Daoy (cell line): ENCODE measurements at places on chromosomes 6 and 20. TPM values are rescaled to one million over a fixed set of nuclear protein-coding genes. Genes with fewer than 3 reads are reported as not detected.

GRCh38 chr6:1544603-1545002 lies 65.1 kb upstream of the FOXC1 start:
- no peak for DNase-seq

Gene SMPDL3A
- 6.0 and 7.8 TPM in 2 replicates for total RNA-seq

GRCh38 chr20:54119744-54120143 lies 49.4 kb upstream of the BCAS1 start:
- no peak for DNase-seq

Gene SYTL3
- total RNA-seq, result 1.5 and 6.5 TPM in 2 replicates

Gene FHL5
- not detected in 2 replicates for total RNA-seq

- DNase-seq, result peak; percentile 75
Measured at GRCh38 chr6:96940322-96940721, 15.8 kb downstream of the KLHL32 start.

DNA sequence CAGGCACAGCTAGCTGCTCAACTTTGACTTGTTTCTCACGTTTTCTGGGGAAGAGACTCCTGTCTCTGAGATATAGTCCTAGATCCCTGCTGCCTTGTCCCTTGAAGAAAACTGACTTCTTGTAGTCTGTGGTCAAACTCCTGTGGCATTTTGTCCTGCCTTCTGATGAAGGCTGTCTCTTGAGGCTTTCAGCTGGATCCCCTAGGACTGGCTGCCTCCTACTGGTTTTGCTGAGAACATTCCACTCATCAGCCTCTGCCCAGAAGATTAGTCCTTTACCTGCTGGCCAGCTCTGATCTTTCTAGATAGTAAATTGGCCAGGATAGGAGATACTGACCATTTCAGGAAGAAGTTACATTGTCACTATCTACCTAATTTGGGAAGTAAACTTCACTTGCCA lies 71.9 kb upstream of the CNR1 start:
- peak; percentile 7 for DNase-seq

- DNase-seq, result no peak
Measured at GRCh38 chr6:12116978-12117377, 104.9 kb downstream of the HIVEP1 start.

GRCh38 chr6:55180258-55180657 lies 5.9 kb downstream of the HCRTR2 start:
- no peak for DNase-seq

DNA sequence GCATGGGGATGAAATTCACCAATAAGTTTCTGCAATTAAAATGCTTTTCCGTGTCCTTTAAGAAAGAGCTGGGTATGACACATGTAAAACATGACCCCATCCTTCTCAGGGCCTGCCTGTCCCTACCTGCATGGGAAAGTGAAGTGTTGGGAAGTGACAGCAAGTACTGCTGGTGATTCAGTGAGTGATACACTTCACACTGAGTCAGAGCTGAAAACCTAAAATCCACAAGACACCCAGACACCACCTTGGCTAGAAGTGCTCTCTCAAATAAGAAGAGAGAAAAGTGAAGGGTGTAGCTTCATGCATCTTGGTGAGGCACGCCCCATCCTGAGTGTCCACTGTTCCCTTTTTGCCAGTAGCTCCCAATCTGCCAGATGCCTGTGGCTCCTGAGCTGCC lies 3.3 kb downstream of the RAB22A start:
- peak; percentile 4 for DNase-seq

DNA sequence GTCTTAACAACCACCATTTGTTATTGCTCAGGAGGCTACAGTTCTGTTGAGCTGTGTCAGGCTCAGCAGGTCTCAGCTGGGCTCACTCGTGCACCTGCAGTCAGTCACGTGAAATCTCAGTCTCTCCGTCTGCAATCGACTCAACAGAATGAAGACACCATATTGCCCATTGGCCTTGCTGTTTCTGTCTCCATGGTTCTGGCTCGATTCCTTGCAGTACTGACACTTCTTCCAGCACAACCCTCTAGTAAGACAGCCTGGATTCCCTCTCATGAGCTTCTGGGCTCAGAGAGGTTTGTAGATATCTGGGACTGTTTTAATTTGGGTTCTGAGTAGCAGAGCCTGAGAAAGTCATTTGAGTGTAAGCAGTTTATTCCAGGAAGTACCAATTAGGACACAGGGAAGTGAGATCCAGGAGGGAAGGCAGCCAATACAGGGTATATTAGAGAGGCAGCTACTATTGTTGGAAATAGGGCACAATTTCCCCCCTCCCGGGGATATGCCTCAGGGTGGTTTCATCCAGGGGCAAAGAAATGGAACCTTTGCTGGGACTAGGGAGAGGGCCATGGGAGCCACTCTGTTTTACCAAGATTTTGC lies 87.4 kb upstream of the RALGAPA2 start:
- DNase-seq, result no peak

Gene TAF11
- total RNA-seq, result 72.7 and 94.0 TPM in 2 replicates

DNA sequence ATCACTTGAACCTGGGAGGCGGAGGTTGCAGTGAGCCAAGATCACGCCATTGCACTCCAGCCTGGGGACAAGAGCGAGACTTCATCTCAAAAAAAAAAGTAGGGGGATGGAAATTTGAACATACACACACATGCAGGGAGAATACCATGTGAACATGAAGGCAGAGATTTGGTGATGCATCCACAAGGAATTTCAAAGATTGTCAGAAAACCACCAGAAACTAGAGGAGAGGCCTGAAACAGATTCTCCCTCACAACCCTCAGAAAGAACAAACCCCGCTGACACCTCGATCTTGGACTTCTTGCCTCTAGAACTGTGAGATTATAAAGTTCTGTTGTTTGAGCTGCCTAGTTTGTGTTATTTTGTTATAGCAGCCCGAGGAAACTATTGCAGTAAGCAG lies 125.5 kb downstream of the GPX5 start:
- peak; percentile 62 for DNase-seq

Gene TFAP2A
- total RNA-seq, result 4.5 and 5.6 TPM in 2 replicates

DNA sequence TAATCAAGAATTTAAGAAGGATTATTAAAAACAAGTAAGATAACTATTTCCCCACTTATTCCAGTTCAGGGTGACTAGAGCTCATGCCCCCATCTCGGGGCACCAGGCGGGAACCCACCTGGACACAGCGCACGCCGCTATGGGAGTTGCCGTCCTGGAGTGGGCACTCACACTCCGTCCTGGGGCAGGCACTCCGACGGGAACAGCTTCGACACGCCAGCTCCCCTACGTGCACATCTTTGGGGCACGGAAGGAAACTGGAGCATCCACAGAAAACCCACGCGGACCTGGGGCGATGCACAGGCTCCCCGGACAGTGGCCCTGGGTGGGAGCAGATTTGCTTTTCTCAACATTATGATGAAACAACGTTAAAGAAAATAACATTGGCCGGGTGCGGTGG lies 52.0 kb upstream of the GATA5 start:
- no peak for DNase-seq

DNA sequence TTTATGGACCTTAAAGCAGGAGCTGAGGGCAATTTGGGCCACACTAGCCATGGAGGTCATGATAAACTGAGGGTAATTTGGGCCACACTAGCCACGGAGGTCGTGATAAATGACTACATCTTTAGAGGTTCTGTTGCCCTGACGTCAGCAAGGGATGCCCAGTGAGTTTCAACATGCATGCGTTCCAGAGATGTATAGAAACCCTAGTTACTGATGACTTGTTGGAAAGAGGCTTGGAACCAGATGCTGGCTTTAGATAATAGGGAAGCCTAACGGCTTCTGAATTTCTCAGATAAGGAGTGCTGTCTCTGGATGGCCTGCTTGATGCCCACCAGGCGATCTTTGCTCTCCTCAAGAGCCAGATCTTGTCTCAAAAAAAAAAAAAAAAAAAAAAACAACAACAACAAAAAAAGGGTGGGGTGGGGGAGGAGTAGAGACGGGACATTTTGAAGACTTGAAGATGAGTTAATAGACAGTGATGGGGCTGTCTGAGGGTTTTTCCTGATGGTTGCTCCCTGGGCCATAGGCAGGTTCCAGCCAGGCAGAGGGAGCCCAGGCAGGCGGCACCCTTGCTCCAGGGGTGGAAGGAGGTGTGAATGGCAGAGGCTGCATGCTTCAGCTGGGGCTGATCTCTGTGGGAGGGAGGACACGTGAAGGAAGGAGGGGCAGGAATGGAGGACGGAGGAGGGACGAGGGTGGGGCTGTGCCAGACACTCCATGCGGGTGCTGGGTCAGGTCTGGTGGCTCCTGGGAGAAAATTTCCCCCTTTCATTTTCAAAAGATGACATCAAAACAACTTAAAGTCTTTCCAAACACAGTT lies 27.0 kb upstream of the FRMD1 start:
- DNase-seq, result no peak

Gene FRS3
- 0.74 and 2.3 TPM in 2 replicates for total RNA-seq

- DNase-seq, result peak; percentile 55
Measured at GRCh38 chr6:168035661-168036545, 38.4 kb downstream of the KIF25 start.

Gene PKIB
- 23.7 and 29.1 TPM in 2 replicates for total RNA-seq

Gene PDE7B
- 0.17 and 0.65 TPM in 2 replicates for total RNA-seq

Gene OPRL1
- 0.33 and 0.51 TPM in 2 replicates for total RNA-seq

Gene GRIK2
- not detected in 2 replicates for total RNA-seq

DNA sequence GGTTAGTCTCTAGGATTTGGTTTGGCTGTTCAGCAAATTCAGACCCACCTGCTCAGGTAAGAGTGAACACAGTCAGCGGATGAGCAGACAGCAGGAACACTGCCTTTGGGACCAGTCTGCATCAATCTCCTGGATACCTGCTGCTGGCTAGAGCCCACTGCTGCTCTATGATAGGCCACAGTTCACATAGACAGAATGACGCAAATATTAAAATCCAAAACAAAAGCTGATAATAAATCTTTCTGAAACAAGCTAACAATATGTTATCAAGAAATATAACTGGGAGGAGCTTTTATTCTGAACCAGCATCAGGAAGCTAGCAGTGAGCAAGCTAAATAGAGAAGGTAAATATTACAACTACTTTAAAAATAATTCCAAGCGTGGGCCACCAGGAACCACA lies at the start of gene TAAR1:
Gene TAAR1, minus strand, starts transcription at position 101 of the 400 bp plus-strand sequence. CDS start 13,179 bp downstream, outside the sequence.
- DNase-seq, result no peak

Gene SALL4
- total RNA-seq, result 0.83 and 0.86 TPM in 2 replicates

GRCh38 chr6:134046054-134046453 lies 6.4 kb downstream of the SLC2A12 start:
- peak; percentile 26 for DNase-seq

DNA sequence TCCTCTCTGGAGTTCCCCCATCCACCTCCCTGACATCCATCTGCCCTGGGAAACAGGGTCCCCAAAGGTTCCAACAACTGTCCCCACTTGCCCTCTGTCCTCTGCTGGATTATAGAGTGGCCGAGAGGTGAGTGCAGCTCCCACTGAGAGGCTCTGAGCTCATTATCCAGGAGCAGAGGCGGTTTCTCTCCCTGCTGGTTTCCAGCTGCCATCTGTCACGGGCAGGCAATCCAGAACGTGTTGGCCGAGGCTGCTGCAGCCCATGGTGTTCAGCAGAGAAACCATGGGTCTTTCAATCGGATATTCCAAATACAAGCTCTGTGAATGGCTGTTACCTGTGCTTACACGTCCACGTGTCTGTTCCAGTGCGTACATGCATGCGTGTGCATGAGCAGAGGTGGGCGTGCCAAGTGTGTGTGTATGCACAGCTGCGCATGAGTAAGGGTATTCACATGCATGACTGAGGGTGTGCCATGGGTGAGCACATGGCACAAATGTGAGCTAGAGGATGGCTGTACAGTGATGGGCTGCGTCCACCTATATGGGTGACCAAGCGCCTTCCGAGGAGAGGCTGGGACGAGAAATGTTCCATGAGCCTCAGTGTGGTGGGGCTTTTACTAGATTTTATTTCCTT lies 183.7 kb upstream of the PMEPA1 start:
- no peak for DNase-seq

GRCh38 chr6:17768388-17768787 lies 61.7 kb upstream of the NUP153 start:
- DNase-seq, result no peak

GRCh38 chr6:144177726-144178125 lies 27.4 kb downstream of the STX11 start:
- no peak for DNase-seq

Gene SDHAF4
- 5.1 and 7.3 TPM in 2 replicates for total RNA-seq

- no peak for DNase-seq
Measured at GRCh38 chr6:110434961-110435602, 19.7 kb upstream of the DDO start.

- no peak for DNase-seq
Measured at GRCh38 chr20:50250679-50251382, 60.2 kb downstream of the CEBPB start.

Gene ISM1
- 0.46 and 1.1 TPM in 2 replicates for total RNA-seq

- peak; percentile 30 for DNase-seq
Measured at GRCh38 chr6:46325561-46326530, 155.1 kb upstream of the ENPP5 start.

DNA sequence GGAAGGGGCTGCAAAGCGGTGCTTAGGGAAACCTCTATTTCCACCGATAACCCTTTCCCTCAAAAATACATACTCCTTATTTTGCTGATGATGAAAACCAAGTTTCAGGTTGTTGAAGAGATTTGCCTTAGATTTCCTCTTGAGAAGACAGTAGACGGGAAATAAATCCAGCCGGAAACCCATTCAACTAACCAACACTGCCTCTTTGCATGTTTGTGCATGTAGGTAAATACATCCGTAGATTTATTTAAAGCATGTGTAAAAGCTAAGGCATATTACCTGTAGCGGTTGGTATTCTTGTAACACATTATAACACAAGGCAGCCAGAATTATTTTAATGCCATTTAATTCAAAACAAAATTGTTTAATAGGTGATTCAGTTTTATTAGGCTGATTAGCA lies 136.3 kb upstream of the SLC22A23 start:
- DNase-seq, result no peak

GRCh38 chr20:45012682-45013302 lies 46.5 kb downstream of the STK4 start:
- no peak for DNase-seq

- DNase-seq, result no peak
Measured at GRCh38 chr20:10504994-10505730, 70.1 kb downstream of the SLX4IP start.

- peak; percentile 62 for DNase-seq
Measured at GRCh38 chr6:21935561-21936028, 342.0 kb downstream of the SOX4 start.

DNA sequence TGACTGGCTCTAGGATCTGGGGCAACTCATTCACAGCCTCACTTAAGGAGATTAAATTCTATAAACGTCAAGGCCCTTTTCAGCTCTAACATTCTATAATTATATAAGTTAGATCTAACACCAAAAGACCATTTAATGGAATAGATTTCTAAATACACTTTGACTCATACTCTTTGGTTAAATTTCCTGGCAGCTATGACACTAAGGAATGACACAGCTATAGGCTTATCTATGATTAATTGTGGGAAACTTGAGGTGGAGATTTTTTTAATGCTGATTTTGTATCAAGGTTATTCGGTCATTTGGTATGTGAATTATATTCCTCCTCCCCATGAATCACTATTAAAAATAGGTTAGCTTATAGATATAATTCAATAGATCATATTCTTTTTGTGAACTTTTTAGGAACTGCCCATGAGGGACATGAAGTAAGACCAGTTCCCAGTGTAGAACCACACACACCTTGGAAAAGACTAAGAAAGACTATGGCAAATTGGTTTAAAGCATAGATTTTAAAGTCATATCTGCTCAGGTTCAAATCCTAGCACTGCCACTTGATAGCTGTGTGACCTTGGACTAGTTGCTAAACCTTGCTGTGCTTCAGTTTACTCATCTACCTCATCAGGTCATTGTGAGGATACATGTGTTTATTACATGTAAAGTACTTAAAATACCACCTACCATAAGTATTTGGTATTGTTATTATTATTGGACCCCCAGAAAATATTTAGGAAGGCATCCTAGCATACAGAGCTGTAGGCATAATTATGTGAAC lies 116.0 kb downstream of the CRYBG1 start:
- DNase-seq, result peak; percentile 63

- DNase-seq, result no peak
Measured at GRCh38 chr20:47883186-47883585, 97.9 kb upstream of the SULF2 start.
